Activated T-helper 2 cell treated with anti-CD3 and anti-CD28 coated beads, Interferon-gamma antibody, Interleukin-2, Interleukin-4, amounts not matched to agents 10 μg/mL and 5 μg/mL and 100 μg/mL, durations not matched to agents 14 hours and 24 hours and 36 hours (primary cell): ENCODE measurements at places on chromosomes 5 and 9. TPM values are rescaled to one million over a fixed set of nuclear protein-coding genes. Genes with fewer than 3 reads are reported as not detected.

GRCh38 chr9:87216036-87216435, 268.7 kb upstream of the GAS1 start:
- H3K36me3 ChIP-seq = no peaks in the 10 kb centered on the region
- H3K27ac ChIP-seq = no peak overlapping the region
- no peak for DNase-seq
- no peak overlapping the region for H3K4me3 ChIP-seq

Gene RNF145
- 113 and 124 TPM in 2 replicates for total RNA-seq

- H3K27ac ChIP-seq = no peak overlapping the region
- DNase-seq = no peak
- H3K4me1 ChIP-seq = no peaks in the 10 kb centered on the region
- no peaks in the 10 kb centered on the region for H3K36me3 ChIP-seq
Measured at GRCh38 chr9:13278368-13279246, 885 bp downstream of the MPDZ start.

GRCh38 chr5:59521476-59521875, 372.1 kb downstream of the PDE4D start:
- H3K36me3 ChIP-seq = no peaks in the 10 kb centered on the region
- H3K4me1 ChIP-seq = no peaks in the 10 kb centered on the region
- no peak overlapping the region for H3K4me3 ChIP-seq
- H3K27me3 ChIP-seq = no peaks in the 10 kb centered on the region
